Activated CD8-positive, alpha-beta memory T cell treated with anti-CD3 and anti-CD28 coated beads, Interleukin-2, amount 10 ng/mL, durations not matched to agents 7 days and 5 days (primary cell): ENCODE measurements at places on chromosomes 2 and 18. TPM values are rescaled to one million over a fixed set of nuclear protein-coding genes. Genes with fewer than 3 reads are reported as not detected.

LRATD1 gene
- total RNA-seq = not detected

TMEM247 gene
- not detected for total RNA-seq

DNA sequence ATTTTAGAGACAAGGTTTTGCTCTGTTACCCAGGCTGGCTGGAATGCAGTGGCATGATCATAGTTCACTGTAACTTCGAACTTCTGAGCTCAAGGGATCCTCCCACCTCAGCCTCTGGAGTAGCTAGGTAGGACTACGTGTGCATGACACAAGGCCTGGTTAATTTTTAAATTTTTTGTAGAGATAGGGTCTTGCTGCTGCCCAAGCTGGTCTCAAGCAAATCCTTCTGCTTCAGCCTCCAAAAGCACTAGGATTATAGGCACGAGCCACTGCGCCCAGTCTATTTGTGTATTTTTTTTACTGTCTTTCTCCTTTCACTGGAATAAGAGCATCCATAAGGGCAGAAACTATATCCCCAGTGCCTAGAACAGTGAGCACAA lies 89.3 kb downstream of the PLEKHM3 start:
- no peak overlapping the region for H3K4me3 ChIP-seq
- no peaks in the 10 kb centered on the region for H3K4me1 ChIP-seq
- no peak overlapping the region for H3K27ac ChIP-seq
- no peaks in the 10 kb centered on the region for H3K36me3 ChIP-seq

- H3K36me3 ChIP-seq = no peaks in the 10 kb centered on the region
- no peaks in the 10 kb centered on the region for H3K4me1 ChIP-seq
- no peak for DNase-seq
- H3K27ac ChIP-seq = no peak overlapping the region
- H3K4me3 ChIP-seq = no peak overlapping the region
Measured at GRCh38 chr2:161842736-161843433, 218.7 kb downstream of the SLC4A10 start.

DNA sequence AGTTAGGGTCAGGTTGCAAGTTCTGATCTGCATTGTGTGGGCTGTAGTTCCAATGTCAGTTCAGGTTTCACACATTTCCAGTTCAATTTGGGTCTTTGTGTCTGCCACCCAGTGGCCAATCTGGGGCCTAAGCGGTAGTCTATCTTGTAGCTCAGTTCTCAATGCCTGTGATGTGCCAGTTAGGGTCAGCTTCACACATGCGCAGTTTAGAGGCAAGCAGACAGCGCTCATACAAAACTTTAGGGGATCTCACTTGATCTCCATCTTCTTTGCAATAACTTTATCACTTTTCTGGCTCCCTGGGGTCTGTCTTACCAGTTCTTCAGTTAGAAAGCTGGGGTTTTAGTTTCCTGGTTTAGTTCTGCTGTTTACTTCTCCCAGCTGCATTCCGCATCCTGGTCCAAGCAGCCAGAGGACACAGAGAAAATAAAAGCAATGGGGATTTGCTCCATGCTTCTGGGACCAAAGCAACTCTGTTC lies 11.0 kb upstream of the ZNF24 start:
- H3K27me3 ChIP-seq = no peaks in the 10 kb centered on the region
- H3K27ac ChIP-seq = no peak overlapping the region
- no peaks in the 10 kb centered on the region for H3K4me1 ChIP-seq

DNA sequence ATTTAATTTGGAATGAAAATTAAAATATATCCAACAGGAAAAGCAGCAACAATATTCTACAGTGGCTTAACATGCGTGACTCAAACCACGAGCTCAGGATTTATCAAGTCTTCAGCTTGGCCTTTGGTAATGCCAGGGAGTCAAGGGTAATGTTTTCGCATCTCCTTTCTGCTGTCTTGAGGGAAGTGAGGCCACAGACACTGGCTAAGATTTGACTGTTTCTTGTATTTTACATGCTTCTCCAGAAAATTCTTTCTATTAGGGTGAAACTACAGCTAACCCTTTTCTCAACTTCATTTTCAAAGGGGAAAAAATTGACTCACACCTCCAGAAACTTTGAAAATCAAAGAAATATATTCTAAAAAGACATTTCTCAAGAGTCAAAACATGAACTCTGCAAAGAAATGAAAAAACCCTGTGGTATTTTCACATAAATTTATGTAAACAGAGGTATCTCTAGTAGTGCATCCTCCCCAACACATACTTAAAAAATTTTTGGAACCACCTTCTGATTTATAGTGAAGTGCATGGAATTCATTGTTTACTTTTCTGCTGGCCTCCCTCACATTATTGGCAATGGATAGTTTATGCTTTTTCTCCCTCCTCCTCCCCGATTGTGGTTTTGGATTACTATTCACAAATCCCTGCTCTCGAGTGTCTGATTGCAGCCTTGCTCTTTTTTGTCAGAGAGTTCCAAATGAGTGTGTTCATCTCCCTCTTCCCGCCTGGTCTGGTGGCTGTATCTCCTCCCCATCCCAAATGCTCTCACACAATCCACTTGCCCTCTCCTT lies 48.7 kb downstream of the DPP4 start:
- no peak for DNase-seq
- H3K27me3 ChIP-seq = no peaks in the 10 kb centered on the region
- no peak overlapping the region for H3K4me3 ChIP-seq
- H3K4me1 ChIP-seq = peaks cover 23% of the 10 kb centered on the region
- H3K36me3 ChIP-seq = peaks cover 84% of the 10 kb centered on the region
- H3K27ac ChIP-seq = peak overlapping the region; percentile 64

GRCh38 chr2:83342860-83343329 lies 1116.2 kb downstream of the SUCLG1 start:
- H3K27me3 ChIP-seq = no peaks in the 10 kb centered on the region
- H3K4me1 ChIP-seq = no peaks in the 10 kb centered on the region
- no peak overlapping the region for H3K27ac ChIP-seq
- DNase-seq = no peak

GRCh38 chr18:62643181-62643580 lies 72.2 kb upstream of the PHLPP1 start:
- H3K4me1 ChIP-seq = peaks cover 10% of the 10 kb centered on the region
- DNase-seq = no peak
- H3K27me3 ChIP-seq = peaks cover 16% of the 10 kb centered on the region
